T-helper 2 cell (primary cell): ENCODE measurements at places on chromosomes 6 and 20.

- DNase-seq, result no peak
Measured at GRCh38 chr20:40632346-40632976, 56.6 kb downstream of the MAFB start.

- no peak for DNase-seq
Measured at GRCh38 chr6:139851206-139851605, 476.8 kb upstream of the CITED2 start.

DNA sequence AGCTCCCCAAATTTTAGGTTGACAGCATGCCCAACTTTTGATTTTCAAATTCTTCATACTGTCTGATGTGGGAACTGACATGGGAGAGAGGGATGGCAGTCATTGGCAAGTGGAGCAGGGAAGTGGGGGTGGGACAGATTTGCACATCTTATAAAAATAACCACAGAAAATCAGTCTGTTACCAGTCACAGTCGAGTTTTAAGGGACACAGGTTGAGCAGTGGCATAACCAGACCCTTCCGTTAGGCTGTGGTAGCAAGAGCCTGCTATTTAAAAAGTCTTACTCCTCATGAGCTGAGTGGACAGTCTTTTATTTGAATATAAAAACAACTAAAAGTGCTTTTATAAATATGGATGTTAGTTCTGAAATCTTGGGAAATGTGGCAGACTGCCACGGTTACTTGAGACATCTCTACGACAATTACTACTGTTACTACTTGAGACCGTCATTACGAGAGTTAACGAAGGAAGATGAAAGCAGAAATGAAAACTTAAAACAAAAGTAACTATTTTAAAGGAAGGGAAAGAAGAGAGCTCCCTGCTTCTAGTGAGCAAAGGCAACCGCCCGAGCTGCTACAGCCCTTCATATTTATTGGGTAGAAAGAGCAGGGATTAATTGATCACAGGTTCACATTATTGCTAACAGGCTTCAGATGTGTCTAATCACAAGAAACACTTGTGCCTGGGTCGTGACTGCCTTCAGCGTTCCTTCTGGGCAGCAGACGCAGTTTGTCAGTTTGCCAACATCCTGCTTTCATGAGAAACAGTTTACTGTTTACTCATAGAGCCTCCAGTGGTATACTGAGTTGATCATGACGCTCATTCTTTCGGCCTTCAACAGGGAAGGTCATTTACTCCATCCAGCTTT lies 71.3 kb downstream of the EFHC1 start:
- DNase-seq, result no peak

DNA sequence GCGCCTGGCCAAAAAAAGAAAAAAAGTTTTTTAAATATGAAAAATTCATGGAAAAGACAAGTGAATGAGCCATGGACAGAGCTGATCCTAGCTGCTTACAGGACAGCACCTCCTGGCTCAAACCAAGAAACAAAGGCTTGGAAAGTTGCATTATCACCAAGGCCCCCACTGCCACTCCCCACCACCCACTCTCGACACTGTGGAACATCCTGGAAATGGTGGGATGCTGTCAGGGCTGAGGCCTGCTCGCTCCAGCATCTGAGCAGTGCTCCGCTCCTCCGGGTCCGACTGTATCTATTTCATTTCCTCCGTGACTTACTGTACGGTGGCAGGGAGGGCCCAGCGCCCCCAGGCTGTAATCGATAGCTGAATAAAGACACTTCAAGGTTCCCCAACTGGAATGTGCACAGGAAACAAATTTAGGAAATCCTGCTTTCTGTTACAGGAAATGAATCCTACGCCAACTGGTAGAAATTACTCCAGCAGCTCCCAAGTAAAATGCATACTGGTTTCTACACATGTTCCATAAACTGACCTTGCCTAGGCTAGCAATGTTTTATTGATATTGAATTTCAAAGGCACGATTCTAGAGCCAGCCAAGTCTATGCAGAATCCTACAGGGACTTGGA lies 109.5 kb upstream of the NFATC2 start:
- no peak for DNase-seq

DNA sequence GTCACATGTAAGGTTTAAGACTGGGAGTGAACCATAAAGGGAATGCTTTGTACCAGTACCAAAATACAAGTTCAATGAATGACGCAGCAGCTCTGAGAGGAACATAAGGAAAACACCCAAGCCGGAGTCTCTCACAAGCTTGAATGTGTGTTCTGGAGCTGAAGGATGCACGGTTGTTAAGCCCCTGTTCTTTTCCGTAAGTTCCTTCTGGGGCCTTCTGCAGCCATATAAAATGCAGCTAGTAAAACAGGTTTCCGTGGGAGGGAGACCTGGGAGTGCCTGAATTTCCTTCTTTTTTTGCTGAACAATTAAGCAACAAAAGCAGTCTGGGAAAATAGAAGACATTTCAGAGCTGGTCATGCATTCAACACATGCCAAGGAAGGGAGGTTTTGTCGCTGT lies 73.2 kb upstream of the JAG1 start:
- no peak for DNase-seq

DNA sequence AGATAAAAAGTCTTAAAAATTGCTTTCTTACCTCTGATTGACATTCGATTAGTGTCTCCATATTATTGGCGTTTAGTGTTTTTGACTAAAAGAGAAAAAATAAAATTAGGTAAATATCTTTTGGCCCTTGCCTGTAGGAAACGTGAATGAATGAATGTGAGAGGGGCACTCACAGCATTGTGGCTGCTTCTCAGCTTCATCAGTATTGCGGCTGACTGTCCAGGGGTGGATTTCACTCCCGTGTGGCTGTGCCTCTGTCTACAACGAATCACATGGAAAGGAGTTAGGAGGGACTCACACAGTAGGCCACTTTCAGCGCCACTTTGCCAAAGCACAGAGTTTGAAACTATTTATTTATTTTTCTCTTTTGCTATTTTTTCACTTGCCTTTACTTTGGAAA lies 844 bp downstream of the TAGAP start:
- DNase-seq, result no peak

DNA sequence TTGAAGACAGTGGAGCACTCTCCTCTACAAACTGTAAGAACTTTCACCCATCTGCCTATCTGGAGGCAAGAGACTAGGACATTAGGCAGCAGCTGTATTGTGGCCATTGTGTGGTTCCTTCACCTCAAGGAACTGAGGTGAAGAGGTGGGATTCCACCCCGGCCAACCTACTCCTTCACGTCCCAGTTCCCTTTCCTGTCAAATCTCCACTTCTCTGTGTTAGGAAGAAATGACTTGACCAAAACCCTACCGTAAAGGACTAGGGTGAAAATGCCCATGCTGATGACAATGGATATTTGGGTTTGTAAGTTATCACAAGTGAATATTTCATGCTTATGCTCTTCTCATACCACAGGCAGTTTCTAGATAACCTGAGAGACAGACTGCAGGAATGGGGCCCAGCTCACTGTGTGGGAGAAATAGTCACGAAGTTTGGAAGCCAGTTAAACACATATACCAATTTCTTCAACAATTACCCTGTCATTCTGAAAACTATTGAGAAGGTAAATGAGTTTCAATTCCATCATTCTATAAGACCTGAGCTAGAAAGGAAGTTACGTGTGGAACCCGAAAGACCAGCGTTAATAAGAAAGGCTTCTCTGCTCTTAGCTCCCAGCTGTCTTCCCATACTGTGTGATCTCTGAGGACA lies 86.6 kb downstream of the ECT2L start:
- no peak for DNase-seq

GRCh38 chr20:1164871-1165270 lies 19.9 kb downstream of the TMEM74B start:
- DNase-seq, result no peak

- no peak for DNase-seq
Measured at GRCh38 chr6:157669747-157670216, 153.3 kb upstream of the SNX9 start.
